ENCODE measurements at places on chromosomes 5 and 9.

- DNase-seq, result no peak
Measured at GRCh38 chr9:121728916-121729315, 77.5 kb downstream of the DAB2IP start.

- no peak for DNase-seq
Measured at GRCh38 chr9:73219985-73220626, 68.4 kb downstream of the ANXA1 start.

- no peak for DNase-seq
Measured at GRCh38 chr9:134290603-134291451, 35.4 kb upstream of the RXRA start.

- no peak for DNase-seq
Measured at GRCh38 chr5:73940026-73940425, 314.0 kb downstream of the ARHGEF28 start.

- no peak for DNase-seq
Measured at GRCh38 chr9:105359892-105360291, 87.9 kb upstream of the FSD1L start.

- no peak for DNase-seq
Measured at GRCh38 chr5:158198636-158199035, 339.7 kb upstream of the CLINT1 start.

- DNase-seq, result no peak
Measured at GRCh38 chr9:68804911-68805889, 100.2 kb downstream of the PIP5K1B start.

- DNase-seq, result no peak
Measured at GRCh38 chr9:95584176-95584575, 67.4 kb upstream of the PTCH1 start.

GRCh38 chr9:73149371-73150067 is 2.1 kb upstream of the ANXA1 start:
- no peak for DNase-seq

DNA sequence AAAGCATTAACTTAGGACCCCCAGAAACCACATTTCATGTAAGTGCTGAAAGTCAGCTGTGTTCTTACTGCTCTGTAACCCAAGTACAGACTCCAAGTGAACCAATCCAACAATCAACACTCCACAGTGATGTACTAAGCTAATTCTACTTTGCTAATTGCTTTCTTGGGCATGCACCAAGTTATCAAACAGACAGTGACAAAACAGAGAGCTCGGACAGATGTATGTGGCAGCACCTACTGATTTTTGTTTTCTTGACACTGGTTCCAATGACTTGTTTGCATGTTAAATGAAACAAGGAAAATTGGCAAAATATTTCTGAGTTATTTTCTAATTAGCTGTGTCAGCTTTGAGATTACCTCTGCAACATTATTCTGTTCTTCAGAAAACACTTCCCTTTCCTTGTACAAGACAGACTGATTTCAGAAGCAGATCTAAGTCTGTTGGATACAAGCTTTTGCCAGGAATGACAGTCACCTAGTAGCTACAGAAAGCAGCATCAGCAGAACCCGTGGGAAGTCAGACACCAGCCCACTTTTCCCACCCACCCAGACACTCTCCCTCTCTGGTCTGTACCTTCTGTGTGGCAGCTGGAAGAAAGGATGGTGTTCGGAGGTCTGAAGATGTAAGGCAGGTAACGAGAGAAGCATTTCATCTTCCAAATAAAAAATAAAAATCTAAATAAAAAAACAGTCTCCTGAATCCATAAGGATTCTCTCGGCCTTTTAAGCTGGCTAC is 176.7 kb upstream of the PPP2R2B start:
- DNase-seq, result no peak

DNA sequence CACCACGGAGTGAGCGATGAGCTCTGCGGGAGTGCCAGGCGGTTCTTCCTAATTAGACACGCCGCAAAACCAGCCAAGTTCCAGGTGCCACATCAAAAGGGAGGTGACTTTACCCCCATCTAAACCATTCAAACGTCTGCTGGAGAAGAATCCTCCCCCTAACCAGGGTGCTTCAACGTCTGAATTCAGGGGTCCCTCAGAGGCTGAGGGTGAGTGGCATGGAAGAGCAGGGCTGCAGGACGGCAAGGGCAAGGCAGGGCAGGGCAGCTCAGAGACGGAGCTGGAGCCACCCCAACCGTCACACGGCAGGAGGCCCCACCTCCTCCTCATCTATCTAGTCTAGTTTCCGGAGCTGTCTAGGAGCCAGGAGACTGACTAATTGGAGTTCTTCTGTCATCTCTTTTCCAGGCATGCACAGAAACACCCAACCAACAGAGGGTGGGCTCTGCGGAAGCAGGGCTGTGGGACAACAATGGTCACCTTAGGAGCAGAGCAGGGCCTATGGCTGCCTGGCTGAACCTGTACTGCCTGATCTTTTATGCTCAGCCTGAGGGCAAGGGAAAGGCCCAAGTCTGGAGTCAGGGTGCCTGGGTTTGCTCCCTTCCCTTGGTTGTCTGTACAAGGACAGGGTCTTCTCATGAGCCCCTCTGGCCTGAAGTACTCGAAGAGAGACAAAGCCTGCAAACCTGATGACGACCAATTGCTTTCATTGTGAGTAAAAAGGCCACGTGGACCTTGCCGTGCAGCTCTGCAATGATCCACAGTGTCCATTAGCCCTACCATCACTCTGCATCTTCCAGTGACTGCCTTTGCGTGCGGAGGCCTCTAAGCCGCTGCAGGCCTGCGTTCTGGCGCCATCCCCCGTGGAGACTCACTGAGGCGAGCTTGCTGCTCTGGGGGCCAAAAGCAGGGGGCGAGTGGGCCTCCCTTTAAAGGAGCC is 81.0 kb upstream of the SLC25A51 start:
- no peak for DNase-seq

DNA sequence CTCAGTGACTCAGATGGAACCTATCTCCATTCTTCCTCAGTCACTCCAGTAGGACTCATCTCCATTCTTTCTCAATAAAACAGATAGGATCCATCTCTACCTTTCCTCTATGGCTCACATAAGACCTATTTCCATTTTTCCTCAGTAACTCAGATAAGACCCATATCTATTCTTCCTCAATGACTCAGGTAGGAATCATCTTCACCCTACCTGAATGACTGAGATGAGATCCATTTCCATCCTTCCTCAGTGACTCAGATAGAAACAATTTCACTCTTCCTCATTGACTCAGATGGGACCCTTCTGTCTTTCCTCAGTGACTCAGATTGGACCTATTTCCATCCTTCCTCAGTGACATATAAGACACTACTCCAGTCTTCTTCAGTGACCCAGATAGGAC is 165.1 kb downstream of the FBXO4 start:
- no peak for DNase-seq

GRCh38 chr5:112691758-112692157 is 45.9 kb upstream of the APC start:
- DNase-seq, result no peak

DNA sequence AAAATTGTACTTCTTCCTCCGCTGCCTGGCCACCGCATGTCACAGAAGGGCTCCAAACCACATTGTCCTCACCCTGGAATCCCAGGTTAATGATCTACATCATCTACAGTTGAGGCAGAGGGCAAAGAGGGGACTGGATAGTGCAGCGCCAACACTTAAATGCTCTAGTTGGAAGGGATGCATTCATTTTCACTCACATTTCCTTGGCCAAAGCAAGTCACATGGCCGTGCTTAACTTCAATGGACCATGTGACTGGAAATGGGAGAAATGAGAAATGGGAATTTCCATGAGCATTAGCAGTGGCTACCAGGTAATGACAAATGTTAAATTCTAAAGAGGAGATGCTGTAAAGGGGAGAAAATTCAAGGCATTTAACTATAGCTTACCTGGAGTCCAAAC is 13.3 kb upstream of the GNAQ start:
- DNase-seq, result no peak

- no peak for DNase-seq
Measured at GRCh38 chr9:97487107-97487506, 14.4 kb upstream of the TMOD1 start.

GRCh38 chr5:9483243-9483642 is 62.6 kb downstream of the SEMA5A start:
- no peak for DNase-seq

GRCh38 chr5:88298425-88298824 is 29.8 kb upstream of the TMEM161B start:
- DNase-seq, result no peak

DNA sequence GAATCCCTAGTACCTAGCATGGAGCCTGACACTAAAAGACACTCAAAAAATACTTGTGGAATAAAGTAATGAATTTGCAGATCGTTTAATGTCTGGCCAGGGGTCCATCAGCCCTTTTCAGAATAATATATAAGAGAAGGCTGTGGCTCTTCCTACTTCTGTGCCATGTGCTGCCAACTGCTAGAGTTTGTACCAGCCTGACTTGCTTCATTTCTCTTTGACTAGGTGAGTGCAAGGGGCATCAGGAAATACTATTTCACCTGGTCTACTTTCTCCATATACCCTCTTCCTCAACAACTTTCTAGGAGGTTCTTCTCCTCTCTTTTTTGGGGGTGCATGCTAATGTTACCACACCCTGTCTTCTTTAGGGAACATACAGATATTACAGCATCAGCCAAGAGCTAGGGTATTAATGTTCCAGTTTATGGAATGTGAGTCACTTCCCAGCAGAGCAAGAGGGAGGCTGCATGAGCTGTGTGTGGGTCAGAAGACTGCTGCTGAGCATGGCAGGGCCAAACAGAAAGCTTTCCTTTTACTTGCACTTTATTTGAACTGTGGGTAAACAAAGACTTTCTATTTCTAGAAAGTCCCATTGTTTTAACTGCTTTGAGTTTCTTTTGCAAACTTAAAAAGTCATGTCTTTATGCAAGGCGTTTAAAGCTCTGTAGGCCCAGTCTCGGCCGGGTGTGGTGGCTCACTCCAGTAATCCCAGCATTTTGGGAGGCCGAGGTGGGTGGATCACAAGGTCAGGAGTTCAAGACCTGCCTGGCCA is 158.9 kb downstream of the ADAMTSL1 start:
- DNase-seq, result peak; percentile 9

DNA sequence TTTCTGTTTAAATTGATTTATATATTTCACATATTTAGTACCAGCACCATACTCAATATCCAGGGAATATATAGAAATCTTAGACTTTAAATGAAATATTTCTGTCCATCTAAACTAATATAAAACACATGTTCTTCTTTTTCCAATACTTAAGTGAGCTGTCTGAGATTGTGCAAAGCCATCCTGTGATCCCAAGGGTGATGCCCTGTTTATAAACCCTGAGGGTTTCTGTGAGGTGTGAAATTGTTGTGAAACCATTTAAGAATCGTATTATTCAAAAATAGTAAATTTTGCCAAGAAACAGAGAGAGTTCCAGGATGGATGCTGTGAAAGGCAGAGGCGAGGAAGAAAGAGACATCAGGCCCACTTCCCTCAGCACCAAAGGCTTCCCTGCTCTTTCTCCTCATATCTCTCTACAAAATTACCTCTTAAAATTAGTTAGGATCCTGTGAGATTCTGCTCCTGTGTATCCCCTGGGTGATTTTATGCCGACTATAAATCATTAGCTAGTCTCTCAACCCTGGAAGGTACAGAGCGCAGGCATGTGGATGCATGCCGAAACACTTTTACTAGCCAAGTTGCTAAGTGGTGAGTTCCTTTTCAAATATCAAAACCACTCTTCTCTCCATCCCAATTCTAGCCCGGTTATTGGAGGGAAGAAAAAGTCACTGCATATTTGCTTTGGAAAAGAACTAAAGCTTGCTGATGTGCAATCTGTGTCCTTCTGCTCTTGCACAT is 183.0 kb downstream of the GLIS3 start:
- DNase-seq, result peak; percentile 20

GRCh38 chr5:72141440-72142355 is 34.4 kb downstream of the MAP1B start:
- no peak for DNase-seq

DNA sequence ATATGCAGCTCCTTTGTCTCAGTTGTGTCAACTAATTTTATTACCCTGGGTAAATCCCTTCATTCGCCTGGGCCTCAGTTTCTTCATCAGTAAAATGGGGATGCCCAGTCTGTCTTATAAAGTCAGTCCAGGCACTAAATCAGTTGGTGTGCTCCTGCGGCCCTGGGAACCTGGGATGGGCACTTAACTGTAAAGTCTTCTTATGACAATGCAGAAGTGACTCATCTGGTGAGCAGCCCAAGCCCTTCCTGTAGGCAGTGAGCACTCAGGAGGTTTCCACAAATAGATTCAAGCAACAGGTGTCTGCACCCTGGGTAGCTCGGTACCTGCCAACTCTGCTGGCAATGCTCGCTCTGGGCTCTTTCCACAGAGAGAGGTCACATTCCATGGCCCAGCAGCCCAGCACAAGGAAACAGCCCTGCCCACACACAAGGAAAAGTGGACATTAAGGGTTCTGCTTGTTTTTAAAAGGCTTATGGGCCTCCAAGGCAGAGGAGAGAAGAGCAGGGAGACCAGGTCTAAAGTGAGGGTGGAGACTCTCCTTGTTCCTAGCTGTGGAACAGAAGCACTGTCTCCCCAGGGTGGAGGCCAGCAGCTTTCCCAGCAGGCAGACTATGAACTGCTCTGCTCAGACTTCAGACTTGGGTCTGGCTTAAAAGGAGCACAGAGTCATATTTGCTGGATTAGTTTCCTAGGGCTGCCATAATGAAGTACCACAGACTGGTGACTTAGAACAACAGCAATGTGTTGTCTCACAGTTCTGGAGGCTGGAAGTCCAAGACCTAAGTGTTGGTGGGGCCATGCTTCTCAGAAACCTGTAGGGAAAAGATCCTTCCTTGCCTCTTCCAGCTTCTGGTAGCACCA is 89.7 kb upstream of the ADRA1B start:
- no peak for DNase-seq

GRCh38 chr5:9239626-9240025 is 306.2 kb downstream of the SEMA5A start:
- no peak for DNase-seq

GRCh38 chr9:92685022-92685421 is 15.1 kb upstream of the IPPK start:
- DNase-seq, result no peak

DNA sequence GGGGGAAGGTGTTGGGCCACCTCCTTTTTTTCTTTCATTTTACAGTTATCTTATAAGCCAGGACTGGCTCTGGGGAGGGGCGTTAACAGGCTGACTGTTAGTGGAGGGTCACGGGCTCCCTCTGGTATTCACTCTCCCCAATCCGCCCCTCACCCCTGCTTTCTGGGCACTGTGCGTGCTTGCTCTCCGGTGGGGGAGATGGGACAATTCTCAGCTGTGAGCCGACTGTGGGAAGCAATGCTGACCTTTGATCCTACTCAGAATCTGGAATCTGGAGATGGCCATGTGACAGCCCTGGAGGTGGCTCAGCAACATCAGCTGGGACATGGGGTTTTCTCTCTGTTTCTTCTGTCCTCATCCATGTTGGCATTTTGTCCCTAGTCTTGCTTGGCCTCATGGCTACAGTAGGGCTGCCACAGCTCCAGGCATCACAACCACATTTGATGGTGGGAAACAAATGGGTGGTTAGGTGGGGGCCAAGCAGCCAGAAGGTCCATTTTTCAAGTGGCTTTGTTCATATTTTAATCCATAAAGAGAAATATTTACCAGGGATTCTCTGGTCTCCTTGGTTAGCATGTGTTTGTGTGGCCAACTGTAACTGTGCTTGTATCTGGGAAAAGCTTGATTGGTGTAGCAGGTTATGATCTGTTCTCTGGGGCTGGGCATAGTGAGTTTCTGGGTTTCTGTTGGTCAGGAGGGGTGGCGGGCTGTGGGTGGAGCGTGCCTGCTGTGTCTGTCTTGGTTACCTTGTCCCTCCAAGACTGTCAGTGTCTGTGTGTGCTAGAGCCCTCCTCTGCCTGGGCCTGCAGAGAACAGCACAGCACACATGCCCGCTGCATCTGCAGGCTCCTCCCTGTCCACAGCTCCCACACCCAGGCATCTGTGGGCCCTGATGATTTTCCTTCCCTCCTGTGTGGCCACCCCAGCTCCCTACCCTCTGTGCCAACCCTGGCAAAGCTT is 12.4 kb downstream of the WNK2 start:
- no peak for DNase-seq
